ENCODE measurements at places on chromosomes 3 and 15.

- DNase-seq = no peak
Measured at GRCh38 chr3:170367797-170368196, 10.3 kb downstream of the SKIL start.

DNA sequence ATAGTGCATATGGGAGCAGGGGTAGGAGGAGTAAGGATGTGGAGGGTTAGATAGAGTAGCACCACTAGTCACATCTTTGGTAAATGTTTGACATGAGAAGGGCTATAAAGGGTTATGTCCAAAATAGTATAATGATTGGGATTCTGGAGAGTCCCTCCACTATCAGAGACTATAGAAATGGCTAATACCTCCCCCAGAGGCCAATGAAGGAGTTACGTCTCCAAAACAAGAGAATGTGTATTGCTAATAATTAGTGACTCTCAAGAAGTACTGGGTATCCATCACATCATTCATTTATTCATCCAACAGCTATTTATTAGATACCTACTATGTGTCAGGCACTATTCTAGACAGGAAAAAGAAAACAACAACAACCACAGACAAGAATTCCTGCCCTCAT is 203.7 kb upstream of the UMPS start:
- peak; percentile 23 for DNase-seq

DNA sequence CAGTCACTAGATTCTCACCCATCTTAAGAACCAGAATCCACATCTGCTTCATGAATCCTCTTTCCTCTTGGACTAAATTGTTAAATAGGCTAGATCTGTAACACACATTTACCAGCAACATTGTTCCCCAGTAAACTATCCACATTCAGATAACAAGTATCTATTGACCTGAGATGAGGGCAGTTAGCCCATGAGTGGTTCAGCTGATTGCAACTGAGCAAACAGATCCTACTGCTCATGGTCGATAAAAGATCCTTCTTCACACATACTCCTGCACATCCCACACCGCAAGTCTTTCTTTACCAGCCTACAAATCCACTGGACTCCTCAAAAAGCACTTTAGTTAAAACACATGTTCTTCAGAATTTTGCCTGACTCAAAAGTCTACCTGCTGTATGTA is 59.2 kb downstream of the UACA start:
- no peak for DNase-seq

- no peak for DNase-seq
Measured at GRCh38 chr3:158494673-158495072, 76.3 kb upstream of the MLF1 start.

- DNase-seq = peak; percentile 87
Measured at GRCh38 chr15:52679232-52680040, at the start of gene ATOSA. Gene ATOSA, minus strand, starts transcription at chr15:52679388. Its CDS starts 1,367 bp downstream, at chr15:52678021.

GRCh38 chr3:73695841-73696240 is 71.1 kb upstream of the PDZRN3 start:
- no peak for DNase-seq

- no peak for DNase-seq
Measured at GRCh38 chr3:114427285-114428043, 133.6 kb downstream of the TIGIT start.

DNA sequence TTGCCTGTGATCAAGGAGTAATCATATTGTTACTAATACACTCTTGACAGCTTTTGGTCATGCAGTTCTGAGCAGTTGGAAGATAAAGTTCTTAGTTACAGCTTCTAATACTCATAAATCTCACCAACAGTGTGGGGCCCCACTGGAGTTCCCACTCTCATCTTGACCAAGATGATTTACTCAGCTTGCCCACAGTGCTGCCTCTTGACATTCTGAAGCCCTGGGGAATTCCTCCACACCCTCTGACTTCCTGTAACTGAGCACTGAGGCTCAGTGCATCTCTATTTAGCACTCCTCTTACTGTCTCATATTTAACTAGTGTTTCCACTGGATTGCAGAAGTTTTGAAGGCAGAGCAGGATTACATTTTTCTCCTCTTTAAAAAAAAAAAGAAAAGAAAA is 1.9 kb upstream of the ARL6IP5 start:
- no peak for DNase-seq

DNA sequence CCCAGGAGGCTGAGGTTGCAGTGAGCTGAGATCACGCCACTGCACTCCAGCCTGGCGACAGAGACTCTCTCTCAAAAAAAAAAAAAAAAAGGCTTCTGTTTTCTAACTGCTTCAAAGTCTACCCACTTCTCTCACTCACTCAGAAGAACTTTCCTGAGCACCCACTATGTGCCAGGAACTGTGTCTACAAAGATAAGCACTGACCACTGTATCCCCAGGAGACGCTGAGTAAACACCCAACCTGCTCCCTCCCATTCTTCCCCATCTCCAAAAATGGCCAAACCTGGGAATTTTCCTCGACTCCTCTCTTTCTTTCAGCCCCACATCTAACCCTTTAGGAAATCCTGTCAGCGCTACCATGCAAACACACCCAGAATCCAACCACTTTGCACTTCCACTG is 12.5 kb downstream of the RUVBL1 start:
- no peak for DNase-seq

- no peak for DNase-seq
Measured at GRCh38 chr3:152127058-152127457, 141.7 kb upstream of the MBNL1 start.

DNA sequence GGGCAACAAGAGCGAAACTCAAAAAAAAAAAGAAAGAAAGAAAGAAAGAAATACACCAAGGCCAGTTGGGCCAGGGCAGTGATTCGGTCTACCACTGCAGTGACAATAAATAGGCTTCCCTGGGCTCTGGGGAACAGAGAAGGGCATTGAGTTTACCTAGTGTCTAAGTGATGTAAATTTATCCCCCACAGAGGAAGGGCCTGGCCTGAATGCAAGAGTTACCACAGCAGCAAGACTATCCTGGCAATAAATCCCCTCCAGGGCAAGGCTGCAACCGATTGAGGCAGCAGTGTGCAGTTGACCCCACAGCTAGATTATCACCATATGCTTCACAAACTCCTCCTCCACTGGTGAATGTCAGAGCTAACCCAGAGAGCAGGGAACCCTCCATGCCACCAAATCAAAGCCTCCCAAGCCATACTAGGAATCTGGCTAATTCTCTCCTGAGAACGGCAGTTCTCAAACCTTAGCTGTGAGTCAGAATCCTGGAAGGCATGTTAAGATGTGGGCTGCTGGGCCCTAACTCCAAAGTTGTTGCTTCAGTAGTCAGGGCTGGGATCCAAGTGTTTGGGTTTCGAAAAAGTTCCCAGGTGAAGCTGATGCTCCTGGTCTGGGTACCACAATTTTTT is 64.3 kb upstream of the GATM start:
- DNase-seq = no peak

DNA sequence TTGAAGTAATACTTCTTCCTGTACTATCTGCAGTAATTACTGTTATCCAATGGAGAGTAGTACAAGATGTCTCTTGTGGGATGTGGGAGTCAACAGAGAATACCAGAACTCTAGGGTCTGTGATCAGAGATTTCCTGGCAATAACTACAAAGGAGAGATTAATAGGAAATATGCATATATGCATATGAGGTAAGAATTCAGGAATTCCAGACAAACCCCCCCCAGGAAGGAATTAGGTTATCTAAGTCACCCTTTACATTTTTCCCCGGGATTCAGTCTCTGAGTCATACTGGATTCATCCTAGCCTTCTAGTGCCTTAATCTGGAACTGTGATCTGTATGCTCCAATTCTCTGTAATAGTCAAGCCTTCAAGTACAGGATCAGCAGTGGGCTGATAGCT is 49.4 kb downstream of the GTF2E1 start:
- no peak for DNase-seq

- DNase-seq = no peak
Measured at GRCh38 chr3:197021729-197022404, 7.8 kb downstream of the MELTF start.

- no peak for DNase-seq
Measured at GRCh38 chr3:10426346-10427220, 78.8 kb downstream of the ATP2B2 start.

DNA sequence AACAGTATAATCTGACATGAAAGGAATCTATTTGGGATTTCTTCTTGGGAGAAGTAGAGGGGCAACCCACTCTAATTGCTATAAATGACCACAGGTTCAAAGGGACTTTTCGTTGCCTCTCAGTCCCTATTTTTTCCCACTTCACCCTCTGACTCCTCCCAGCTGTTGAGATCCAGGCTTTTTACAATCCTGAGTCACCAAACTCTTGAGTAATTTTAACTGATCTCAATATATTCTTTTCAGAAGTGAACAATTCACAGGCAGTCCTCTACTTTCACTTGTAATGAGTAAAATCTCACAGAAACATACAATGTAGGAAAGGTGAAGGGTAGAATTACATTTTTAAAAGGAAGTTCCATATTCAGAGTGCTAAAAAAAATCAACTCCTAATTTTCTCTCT is 44.6 kb downstream of the EIF4E3 start:
- no peak for DNase-seq

DNA sequence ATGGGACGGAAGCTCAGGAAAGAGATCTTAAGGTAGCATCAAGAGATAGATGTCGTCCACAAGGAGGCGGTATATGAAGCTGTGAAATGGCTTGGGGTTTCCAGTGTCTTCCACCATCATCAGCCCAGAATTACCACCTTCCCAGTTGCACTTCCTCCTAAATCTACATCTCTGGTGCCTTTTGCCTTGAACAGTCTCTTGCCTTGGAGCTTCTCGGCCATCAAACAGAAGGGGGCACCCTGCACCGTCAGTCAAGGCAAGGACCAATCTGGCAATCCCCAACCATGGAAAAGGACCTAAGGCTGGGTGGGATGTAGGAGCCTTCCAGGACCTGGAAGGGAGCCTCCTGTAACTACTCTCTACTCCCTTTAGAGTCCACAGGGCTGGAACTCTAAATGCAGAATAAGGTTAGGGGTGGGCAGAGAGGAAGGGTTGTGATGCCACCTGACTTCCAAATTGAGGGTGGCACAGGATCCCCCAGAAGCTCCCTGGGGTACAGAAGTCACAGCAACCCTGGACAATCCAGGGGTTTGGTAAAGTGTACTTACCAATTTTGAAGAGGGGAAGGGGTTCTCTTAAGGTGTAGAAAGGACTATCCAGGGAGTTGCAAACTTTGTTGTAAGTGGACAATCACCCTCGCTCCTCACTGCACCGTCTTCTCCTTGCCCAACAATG is 1.0 kb upstream of the RYR3 start:
- peak; percentile 33 for DNase-seq

- no peak for DNase-seq
Measured at GRCh38 chr3:132880986-132881385, 157.2 kb upstream of the TMEM108 start.

DNA sequence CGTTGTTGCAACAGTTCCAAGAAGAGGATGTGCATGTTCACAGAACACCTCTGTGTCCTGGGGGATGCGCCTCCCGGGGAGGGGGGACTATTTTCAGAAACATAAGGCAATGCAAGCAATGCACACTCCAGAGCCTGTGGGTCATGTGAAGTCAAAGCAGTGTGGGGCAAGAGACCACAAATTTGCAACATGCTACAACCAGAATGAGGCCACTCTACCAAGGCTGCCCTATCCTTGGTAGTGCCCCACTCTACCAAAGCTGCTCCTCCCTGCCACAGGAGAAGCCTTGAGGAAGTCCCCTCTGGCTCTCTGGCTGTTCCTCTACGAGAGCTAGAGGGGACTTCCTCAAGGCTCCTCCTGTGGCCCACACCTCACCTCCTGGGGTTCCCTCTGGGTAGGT is 8.4 kb upstream of the NR2C2 start:
- DNase-seq = no peak

DNA sequence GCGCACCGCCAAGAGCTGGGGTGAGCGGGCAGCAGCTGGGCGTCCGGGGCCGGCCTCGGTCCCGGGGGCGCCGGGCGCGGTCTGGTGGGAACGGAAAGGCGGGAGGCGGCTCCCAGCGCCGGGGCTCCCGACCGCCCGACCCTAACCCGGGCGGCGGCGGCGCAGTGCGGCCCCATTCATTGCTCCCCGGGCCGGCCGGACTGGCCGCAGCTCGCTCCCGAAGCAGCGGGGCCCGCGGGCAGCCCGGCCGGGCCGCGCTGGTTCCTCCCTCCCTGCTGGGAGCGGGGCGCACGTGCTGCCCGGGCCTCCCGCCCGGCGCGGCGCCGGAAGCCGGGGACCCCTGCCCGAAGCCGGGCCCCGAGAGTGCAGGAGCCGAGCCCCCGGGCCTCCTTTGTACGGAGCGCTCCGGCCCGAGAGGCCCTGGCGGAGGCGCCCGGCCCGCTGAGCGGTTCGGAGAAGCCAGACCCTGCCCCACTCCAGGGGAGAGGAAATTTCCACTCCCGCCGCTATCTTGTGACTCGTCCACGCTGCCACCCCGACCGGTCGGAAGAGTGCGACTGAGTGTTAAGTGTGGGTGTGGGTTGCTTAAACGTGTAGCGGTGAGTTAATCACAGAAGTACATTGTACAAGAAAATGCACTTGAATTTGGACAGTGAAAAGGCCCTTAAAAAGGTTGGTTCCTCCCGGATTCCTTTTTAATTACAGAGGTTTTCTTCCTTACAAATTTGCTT is 613 bp downstream of the ATP1B3 start:
- peak; percentile 51 for DNase-seq

DNA sequence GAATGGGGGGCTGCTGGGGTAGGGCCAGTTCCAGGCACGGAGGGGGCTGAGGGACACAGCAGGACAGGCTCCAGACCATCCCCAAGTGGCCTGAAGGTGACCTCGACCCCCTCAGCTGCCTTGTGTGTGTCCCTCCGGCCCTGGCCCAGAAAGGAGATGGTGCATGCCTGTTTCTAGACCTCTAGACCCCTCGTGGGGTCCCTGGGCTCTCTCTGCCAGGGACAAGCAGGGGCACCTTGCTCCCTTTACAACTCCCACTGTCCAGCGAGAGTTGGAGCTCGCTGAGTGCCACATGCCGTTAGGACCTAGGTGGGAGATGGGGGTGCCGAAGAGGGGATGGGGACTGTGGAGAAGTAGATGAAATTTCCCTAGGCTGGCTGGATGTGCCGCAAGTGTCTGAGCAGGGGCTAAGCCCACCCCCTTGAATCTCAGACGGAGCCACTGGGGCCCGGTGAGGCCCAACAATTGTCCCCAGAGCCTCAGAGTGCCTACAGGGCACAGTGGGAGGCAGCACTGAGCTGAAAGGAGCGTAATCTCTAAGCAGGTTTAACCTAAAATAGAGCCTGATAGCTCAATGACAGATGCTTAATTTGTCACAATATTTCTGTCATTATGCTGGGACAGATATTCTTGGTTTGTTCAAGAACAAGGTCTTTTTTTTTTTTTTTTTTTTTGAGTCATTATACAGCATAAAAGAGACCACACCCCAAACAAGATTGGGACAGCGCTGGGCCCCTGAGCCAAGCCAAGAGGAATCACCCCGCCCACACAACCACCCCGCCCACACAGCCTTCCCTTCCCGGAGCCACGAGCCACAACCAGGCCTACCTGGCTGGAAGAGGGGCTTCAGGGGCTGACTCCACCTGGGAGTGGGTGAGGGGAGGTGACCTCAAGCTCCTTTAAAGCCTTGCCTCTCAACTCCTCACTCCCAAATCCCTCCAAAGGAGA is 23.6 kb upstream of the KLF13 start:
- no peak for DNase-seq
